ENCODE measurements at places on chromosomes 2 and 18.

DNA sequence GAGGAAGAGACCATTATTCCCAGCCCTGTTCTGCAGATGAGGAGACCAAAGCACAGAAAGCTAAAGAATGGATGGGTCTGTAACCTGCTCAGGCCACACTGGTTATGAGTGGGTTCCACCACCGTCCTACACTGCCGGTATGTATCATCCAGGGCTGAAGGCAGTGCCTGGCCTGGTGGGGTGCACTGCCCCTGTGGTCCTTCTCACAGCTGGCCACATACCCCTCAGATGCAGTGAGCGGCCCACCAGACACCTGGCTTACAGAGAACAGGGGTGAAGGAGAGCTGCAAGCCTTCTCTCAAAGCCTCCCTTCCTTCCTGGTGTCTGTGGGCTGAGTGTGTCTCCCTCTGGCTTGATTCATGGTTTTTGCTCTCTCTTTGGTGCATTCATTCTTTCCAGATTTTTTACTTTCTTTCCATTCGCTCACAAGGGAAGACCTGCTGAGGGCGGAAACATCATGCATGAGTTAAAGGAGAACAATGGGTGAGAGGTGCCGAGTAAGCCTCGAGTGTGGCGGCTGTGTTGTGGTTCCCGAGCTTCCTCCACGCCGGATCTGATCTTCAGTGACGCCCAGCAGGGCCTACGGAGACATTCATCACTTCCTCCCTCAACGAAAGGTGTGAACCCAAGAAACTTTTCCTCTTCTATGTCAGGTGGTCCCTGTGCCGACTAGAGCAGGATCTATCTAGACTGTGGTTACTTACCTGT, 62.1 kb upstream of the REL start:
- DNase-seq, result no peak

GRCh38 chr2:224479826-224480225, 77.9 kb upstream of the FAM124B start:
- no peak for DNase-seq

DNA sequence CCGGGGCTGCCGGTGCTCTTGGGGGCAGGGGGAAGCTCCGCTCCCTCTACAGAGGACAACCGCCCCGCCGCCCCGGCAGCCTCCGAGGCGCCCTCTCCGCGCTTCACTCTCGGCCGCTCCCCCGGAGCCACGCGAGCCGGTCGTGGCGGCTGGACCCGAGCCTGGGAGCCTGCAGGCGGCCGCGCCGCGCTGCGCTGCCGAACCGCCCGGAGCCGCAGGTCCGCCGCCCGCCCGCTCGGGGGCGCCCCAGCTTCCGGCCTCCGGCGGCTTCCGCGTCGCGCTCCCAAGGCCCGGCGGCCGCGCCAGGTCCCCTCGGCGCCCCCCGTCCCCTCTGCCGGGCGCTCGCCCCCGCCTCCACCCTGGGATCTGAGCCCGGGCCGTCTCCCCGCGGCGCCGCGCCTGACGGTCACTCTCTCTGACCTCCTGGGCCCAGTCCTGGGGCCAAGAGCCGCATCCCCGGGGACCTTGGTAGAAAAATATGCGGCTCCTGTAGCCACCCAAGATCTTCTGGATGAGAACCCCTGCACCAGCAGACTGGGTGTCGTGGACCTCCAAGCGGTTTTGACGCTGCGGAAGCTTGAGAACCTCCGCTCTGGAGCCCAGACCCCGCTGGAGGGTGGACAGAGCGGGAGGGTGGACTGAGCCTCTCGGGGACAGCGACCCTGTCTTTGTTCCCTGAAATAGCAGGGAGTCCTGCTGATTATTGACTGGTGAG, 44.3 kb downstream of the SERTAD2 start:
- DNase-seq, result no peak

- no peak for DNase-seq
Measured at GRCh38 chr2:127107622-127107999, 657 bp upstream of the BIN1 start.

DNA sequence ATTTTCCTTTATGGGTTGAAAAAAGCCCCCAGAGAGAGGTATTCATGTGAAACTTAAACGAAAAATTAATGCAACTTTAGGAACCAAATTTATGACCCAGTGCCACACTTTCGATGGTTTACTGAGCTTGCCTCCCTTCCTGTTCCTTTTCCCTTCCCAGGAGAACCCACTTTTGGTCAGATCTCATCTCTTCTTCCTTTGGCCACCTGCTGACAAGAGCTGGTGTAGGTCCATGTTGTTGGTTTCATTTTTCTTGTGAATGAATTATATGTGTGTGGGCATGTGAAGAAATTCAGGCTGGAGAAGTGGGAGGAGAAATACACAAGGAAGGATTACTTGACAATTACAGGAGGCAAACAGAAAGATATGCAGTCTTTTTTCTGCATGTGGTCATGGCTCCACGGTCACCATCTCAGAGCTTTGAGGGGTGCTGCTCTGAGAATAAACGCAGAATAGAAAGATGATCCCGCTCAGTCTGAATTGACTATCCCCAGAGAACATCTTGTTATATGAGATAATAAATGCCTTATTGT, 111.3 kb upstream of the TCF4 start:
- DNase-seq, result no peak

DNA sequence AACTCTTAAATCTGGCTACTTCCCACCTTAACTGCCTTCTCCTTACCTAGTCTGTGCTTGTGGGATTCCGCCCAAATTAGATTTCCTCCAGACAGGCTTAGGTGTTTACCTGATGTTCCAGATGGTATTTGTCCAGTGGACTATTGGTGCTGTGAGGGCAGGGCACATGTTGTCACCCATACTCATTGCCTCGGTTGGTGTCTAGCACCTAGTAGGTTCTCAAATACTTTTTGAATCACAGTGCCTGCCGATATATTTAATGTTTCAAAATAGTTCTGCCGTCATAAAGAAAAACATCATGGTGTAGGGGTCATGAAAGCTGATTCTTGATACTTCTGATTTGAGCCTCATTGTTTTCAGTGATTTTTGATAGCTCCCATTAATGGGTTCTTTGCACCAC, 1.1 kb downstream of the SEPTIN2 start:
- no peak for DNase-seq

GRCh38 chr18:68983126-68983525, 185.2 kb downstream of the CCDC102B start:
- DNase-seq, result no peak

DNA sequence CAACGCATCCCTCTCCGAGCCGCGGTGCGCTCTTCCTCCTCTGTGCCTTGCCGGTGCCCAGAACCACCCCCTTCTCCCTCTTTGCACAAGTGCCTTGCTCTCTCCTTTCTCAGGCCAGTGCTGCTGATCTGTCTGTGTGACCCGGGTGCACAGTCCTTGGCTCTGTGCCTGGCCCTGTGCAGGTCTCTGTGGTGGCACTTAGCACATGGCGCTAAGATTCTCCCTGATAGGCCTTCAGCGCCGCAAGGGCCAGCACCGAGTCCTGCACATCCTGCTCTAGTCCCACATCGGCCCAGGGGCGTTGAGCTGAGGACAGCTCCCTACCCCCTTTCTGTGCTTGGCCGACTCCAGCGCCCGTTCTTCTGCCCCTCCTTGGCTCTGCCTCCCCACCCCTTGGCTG, 136.1 kb downstream of the NEDD4L start:
- no peak for DNase-seq

DNA sequence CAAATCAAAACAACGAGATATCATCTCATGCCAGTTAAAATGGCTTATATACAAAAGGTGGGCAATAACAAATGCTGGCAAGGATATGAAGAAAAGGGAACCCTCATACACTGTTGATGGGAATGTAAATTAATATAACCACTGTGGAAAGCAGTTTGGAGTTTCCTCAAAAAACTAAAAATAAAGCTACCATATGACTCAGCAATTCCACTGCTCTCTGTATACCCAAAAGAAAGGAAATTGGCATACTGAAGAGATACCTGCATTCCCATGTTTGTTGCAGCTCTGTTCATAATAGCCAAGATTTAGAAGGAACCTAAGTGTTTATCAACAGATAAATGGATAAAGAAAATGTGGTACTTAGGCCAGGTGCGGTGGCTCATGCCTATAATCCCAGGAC, 124.8 kb downstream of the MSTN start:
- no peak for DNase-seq

- no peak for DNase-seq
Measured at GRCh38 chr2:28956415-28956826, 24.7 kb upstream of the TOGARAM2 start.

GRCh38 chr2:222391743-222392285, 32.5 kb upstream of the SGPP2 start:
- no peak for DNase-seq

DNA sequence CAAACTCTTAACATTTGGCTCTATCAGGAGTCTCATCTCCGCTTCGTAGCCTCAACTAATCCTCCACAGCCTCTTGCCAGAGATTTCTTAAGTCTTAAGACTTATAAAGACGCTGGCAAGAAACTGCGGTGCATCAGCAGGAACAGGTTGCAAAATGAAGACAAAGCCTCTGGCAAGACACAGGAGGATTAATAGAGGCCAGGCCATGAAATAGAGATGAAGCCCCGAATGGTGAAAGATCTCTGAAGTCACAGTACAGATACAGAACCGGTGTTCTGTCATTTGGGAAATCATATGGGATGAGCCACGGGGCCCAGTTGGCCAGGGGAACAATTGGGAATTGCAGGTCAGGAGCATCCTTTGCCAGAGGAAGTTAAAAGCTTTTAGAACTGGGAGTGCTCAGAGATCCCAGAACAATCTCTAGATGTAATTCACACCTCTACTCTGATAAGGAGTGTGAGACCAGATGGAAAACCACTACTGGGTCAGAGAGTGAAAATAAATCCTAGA, 190.9 kb upstream of the FOSL2 start:
- no peak for DNase-seq

DNA sequence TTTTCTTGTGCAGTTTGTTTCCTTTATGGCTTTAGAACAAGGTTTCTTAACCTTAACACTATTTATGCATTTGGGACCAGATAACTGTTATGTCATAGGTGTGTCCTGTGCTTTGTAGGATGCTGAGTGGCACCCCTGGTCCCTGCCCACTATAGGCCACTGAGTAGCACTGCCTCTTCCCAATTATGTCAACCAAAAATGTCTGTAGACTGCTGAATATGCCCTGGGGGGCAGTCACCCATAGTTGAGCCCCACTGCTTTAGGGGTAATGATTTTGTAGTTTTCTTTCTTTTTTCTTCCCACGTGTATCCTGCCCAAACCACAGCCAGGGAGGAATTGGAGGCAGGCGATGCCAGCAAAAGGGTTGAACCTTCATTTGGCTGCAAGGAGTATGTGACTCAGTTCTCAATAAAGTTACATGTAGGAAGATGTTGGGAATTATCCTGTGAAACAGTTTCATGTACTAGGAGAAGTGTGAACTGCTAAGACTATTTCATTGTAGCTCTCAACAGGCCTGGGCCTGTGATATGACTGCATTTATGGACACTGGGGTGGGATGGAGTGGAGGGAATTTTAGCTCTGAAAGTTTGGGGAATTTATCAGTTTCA, 65.7 kb downstream of the FMNL2 start:
- DNase-seq, result no peak

Data from COLO829 (cell line).